ENCODE measurements at places on chromosomes 1 and 21.

DNA sequence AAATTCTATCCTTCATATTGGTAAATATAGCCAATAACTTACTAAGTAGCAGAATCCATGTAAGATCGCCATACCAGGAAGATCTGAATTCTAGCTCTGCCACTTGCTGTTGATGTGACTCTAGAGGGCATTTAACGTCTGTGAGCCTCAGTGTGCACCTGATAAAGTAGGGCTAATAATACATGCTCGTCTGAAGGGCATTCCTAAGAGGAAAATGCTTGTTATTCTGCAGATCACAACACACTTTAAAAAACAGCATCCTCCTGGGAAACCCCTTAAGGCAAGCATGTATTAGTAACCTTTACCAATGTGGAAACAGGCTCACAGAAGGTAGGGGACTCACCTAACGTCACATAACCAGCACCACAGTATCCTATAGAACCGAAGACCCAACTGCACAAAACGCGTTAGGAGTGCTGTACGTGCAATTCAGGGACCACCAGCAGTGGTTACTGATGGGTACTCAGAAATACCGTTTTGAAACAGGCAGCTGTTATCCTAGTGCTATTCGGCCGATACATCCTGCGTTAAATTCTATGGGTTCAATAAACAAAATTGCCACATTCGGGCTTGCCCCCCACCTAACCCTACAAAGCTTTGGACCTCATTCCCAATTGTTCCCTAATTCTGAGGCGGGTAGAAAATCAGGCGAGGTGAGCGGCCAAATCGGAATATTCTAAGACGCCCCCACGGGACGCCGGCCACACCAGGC lies 758 bp downstream of the DEPDC1 start:
- peak; percentile 4 for DNase-seq

DNA sequence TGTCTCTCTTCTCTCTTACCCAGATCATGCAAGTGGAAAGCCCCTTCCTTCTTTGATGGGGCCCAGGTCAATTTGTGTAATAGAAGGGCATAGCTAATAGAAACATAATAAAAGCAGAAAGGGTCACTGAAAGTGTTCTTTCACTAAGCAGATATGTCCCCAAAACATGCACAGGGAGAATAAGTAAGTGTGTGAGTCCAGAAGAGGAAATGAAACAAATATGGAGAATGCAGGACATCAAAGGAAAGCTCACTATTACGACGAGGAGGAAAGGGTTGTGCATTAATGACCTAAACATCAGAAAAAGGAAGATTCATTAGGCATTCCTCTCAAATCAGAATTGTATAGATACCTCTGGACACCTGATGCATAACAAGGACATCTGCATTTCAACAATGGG lies 81.4 kb upstream of the SMYD2 start:
- DNase-seq, result no peak

DNA sequence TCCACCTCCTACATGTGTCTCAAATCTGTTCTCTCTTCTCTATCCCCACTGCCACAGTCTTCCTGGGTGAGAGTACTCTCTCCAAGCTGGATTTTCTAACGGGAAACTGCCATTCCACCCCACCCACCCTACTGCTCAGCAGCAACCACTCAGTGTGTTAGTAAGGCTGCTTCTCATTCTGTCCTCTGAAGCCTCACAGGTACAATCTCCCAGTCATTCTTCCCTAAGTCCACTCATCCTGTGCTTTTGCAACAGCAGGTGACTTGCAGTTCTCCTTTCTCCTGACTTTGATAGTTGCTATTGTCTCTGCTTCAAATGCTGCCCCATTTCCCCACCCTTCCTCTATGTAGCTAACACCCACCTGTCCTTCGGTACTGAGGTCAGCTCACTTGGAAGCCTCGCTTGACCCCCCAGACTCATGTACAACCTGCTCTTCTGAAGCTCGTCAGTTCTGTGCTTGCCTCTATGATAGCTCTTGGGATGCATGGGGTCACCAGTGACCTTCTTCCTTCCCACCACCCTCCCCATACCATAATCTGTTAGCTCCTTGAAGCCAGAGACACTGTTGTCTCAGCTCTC lies 188.9 kb downstream of the RRAGC start:
- DNase-seq, result no peak

DNA sequence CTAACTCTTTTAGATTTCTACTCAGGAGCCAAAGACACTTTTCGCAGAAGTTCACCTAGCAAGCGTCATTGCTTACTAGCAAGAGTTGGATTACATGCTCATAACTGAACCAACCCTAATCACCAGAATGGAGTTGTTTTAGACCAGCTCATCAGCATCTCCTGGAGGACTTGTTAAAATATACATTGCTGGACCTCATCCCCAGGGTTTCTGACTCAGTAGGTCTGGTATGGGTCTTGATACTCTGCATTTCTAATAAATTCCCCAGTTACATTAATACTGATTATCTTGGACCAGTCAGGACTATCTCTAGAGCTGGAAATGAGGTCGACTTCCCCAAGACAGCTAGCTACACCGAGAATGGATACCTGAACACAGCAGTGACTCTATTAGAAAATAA lies 9.7 kb upstream of the PRDX6 start:
- no peak for DNase-seq

GRCh38 chr1:70333245-70333644 lies 21.3 kb downstream of the ANKRD13C start:
- DNase-seq, result no peak

GRCh38 chr1:150890033-150890416 lies 3.1 kb downstream of the CTXND2 start:
- DNase-seq, result no peak

DNA sequence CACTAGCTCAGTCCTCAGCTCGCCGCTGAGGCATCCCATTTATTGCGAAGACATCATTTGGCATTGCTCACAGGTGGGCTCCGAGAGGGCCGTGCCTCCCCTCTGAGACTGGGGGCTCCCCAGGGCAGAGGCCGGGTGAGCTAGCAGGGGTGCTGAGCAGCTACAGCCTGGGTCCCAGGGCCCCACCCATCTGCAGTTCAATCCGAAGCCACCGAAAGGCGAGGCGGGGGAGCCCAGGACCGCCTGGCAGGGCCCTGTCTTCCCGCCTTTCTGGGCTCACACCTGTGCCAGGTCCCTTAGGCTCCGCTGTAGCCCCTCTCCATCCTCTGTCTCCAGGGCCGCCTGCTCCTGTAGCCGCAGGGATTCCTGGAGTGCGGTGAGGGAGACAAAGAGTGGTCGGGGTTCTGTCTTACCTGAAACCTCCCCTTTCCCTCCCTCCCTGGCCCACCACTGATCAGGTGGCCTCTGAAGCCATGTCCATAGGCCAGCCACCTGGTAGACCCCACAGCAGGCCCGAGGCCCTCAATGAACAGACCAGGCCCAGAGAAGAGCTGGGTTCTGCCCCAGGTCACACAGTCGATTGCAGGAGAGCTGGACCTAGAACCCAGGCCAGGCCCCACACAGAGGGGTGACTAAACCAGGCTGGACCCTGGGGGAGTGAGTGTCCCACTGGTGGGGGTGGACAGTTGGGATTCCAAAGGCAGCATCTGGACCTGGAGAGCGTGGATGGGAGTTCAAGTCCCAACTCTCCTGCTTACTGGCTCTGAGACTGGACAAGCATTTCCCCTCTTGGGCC lies 18.1 kb upstream of the NBPF1 start:
- DNase-seq, result no peak

DNA sequence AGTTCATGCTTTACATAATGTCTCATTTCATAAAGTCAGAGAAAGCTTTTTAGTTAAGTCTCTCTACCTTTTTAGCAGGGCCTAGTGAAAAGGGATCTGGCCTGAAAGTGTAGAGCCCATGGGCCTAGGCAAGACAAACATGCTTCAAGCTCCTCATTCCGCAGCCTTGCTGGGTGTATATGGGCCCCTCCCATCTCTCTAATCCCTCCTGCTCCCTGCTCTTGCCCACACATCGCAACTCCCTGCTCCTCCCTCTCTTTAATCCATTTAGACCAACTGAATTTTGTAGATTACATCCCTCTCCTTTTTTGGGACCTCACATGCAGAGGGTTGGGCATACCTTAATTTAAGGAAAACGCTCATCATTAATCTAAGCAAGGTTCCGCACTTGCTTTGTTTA lies 42.3 kb upstream of the CCDC190 start:
- no peak for DNase-seq

- DNase-seq, result no peak
Measured at GRCh38 chr1:20552728-20553445, 514 bp downstream of the FAM43B start.

- no peak for DNase-seq
Measured at GRCh38 chr1:145782272-145783099, 41.4 kb downstream of the RNF115 start.

DNA sequence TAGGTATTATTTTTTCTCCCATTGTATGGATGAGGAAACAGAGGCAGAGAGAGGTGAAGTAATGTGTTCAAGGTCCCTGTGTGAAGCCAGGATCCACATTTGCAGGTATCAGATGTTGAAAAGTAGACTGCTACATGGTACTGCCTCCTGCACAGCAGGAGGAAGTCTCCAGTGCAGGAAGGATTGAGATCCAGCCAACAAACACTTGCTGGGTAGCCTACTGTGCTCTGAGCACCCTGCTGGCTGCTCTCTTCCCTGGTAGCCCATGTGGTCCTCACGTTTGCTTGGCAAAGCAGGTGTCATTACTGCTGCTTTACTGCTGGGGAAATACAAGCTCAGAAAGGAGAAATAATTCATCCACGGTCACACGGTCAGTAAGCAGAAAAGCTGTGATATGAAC lies 21.3 kb upstream of the GRIK3 start:
- DNase-seq, result no peak

DNA sequence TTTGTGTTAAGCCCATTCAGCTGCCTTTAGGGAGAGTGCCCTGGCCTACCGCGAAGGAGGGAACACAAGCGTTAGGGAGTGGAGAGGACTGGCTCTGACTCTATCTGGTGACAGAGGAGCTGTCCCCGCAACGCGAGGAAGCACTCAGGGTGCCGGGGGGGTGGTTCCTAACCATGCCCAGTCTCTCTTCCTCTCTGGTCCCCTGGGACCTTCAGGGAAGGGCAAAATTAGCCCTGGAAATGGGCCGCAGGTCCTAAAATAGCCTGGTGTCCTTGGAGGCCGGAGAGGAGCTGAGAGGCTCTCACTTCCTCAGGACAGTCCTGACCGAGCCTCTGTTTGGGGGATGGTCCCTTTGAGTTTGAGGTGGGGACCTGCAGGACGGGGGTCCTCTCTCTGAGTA lies 5.8 kb downstream of the SLC45A1 start:
- DNase-seq, result no peak

- DNase-seq, result peak; percentile 64
Measured at GRCh38 chr1:91697416-91697815, 188.5 kb downstream of the TGFBR3 start.

DNA sequence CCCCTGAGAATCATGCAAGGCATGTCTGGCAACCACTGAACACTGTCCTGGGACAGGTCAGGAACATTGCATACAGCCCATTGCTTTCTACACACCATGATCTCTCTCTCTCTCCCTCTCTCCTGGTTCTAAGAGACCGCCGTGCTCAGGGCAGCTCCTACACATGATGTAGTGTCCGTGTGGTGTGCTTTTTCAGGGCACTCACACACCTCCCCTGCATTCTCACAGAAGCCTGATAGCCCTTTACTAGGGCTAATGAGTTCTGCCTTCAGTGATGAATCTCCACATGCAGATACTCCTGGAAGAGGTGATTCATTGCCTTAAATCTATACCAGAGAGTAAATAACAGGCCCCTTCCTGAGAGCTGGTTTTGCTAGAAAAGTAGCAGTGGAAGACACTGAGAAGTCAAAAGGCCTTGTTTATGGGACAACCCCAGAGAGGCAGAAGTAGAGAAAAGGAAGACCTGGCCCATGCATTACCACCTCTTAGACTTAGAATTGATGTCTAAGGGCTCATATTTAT lies 7.2 kb upstream of the OLFML2B start:
- DNase-seq, result no peak

DNA sequence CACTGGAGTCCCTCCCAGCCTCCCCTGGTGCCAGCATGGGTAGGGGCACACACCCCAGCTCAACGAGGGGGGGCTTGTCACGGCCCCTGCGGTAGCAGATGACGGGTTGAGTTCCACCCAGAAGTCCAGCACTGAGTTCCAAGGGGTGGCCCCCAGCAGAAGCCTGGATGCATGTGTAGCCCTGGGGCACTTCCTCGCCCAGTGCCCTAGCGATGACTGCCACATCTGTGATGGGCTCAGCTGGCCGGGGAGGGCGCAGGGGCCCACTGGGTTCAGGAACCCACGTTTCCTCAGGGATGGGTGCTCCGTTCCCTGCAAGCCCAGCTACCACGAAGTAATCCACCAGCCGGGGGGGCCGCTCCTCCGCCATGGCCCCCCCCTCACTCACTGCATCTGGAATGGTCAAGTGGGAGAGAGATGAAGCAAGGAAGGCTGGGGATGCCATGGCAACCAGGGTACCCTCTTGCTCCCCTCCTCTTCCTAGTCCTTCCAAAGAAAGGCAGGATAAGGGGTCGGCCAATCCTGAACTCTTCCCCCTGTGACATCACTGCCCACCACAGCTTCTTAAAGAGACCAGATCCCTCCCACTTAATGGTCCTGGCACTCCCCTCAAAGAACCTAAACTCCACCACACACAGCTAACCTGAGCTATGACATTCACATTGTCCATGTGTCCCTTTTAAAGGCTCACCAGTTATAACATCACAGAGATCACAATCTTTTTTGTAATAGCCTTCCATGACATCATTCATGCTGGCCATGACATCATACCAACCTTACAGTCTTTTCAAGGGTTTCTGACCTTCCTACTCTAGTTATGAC lies 2.3 kb downstream of the DENND4B start:
- DNase-seq, result no peak

GRCh38 chr1:198444792-198445191 lies 95.7 kb downstream of the ATP6V1G3 start:
- DNase-seq, result no peak
